Small intestine (tissue), 16 donors: ENCODE measurements at places on chromosomes 7 and 10. TPM values are rescaled to one million over a fixed set of nuclear protein-coding genes. Genes with fewer than 3 reads are reported as not detected.
A peak's percentile ranks its signal among the peaks of the same experiment; 100 is the strongest.

AGAP5 gene
- 15.2 TPM for polyA plus RNA-seq

DNA sequence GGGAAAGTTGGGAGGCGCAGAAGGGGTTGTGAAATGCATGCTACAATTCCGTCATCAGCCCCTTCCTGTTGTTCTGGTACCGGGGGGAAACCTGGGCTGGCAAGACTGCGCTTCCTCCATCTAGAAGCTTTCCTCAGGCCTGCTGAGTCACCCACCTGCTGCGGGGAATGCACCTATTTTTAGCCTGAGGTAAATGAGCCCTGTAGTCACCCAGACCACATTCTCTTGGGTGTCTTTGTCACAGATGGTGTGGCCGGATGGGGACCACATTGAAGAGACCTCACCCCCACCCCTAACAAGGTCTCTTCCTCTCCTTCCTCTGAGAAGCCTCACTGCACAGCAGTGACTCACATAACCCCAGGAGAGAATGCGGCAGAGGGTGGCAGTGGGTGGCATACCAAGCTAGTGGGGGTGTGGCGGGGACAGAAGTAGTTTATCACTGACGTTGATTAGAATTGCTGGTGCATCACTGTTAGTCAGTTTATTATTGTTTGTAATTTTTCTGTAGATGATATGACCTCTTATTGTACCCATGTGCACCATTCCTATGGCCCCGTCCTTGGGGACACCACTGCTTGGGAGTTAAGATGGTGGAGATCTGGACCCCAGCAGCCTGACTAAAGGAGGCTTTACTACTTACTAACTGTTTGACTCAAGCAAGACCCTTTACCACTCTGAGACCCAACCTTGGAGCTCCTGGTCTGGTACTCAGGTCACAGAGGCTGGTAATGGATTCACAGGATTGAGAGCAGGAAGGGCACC is 83.0 kb upstream of the DUSP5 start:
- peak; percentile 68 for DNase-seq

TMEM270 gene
- not detected for polyA plus RNA-seq

GRCh38 chr7:122305475-122306319 is 1.1 kb upstream of the FEZF1 start:
- DNase-seq, result peak; percentile 52

DNA sequence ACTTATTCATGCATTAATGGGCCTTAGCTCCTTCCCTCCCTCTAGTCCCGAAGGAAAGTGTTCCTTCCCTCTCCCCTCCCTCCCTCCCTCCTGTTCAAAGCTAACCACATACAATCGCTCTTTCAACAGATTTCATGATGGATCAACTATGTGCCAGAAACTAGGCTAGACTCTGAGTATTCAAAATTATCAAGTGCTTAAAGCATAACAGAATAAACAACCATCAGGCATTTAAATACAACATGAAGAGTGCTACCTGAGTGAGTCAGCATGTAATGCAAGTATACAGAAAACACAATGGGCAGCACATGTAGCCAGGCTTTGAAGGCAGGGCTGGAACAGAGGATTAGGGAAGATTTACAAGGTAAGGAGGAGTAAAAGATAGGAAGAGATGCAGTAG is 11.3 kb downstream of the CHCHD3 start:
- DNase-seq, result no peak

GRCh38 chr7:125074141-125074540 is 144.5 kb upstream of the POT1 start:
- DNase-seq, result no peak

DNA sequence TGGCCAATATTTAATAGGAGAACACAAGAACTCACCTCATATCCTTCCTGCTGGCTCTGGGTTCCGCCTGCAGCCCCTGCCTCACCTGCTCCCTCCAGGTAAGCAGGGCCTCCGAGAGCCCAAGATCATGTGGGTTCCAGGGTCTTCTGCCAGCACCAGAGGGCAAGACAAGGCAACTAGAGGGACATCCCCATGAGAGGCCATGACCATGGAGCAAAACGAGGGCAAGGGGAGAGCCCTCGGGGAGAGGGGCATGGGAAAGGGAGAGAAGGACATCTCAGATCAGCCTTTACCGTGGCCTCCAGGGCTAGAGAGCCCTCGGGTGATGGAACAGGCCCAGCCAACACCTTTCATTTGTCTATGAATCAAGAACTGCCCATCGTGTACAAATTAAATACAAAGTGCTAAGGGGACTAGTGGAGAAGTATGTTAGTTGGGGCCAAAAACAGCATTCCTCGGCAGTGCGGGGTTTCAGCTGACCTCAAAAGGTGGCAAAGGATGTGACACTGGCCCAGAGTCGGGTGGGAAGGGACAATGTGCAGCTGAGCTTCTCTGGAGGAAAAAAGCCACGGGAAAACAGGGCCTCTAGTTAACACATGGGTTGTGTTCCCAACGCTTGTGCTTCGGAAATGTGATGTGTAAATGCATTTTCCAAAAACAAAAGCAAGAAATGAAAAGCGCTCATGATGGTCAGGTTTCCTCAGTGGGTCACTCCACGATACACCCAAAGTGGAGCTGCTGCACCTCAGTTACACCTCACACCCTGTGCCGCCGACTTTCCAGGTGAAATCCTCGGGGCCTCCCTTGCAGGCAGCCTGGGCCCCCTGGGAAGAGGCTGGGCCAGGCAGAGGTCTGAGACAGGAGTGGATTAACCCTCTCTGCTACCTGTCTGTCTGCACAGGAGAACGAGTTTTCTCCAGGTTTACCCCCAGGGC is 2.0 kb downstream of the AOC1 start:
- peak; percentile 36 for DNase-seq

DNA sequence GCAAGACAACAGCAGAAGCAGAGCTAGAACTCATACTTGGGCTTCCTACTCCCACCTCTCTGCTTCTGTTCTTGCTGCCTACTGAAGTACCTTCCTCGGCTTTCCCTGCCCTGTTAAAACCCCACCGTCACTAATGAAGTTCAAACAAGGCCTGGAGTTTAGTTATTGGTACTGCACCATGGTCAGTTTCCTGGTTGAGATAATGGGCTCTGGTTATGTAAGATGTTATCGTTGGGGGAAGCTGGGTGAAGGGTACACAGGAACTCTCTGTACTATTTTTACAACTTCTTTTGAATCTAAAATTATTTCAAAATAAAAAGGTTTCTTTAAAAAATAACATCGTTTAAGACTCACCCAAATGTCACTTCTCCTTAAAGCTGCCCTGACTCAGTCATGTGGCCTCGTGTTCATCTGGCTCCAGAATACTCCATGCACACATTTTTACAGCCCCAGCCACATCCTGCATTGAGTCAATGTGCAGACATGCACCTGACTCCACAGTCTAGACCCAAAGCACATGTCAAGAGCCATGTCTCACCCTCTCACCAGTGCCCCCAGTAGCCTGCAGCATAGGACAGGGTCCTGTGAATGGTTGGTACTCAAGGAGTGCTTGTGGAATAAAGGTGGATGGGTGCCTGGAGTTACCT is 36.9 kb upstream of the AQP1 start:
- DNase-seq, result no peak

- DNase-seq, result no peak
Measured at GRCh38 chr7:45367026-45367425, 207.1 kb upstream of the ADCY1 start.

- no peak for DNase-seq
Measured at GRCh38 chr10:132132421-132132841, 54.3 kb upstream of the DPYSL4 start.

MOGAT3 gene
- polyA plus RNA-seq, result 15.4 TPM

DNA sequence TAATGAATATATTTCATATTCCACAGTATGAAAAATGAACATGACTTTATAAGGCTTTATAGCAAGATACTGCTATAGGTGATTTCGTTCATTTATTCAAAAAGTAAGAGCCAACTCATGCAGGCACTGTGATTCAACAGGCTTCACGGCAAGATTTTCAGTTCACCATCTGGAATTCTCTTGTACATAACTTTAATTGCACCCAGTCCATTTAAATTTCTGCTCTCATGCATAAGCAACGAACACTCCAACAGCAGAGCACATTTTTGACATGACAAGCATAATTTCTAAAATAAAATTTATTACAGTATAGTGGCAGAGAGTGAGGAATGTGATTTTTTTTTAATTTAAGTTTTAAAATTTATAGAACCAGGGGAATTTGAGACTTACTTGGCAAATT is 436.1 kb downstream of the PHTF2 start:
- no peak for DNase-seq

DNA sequence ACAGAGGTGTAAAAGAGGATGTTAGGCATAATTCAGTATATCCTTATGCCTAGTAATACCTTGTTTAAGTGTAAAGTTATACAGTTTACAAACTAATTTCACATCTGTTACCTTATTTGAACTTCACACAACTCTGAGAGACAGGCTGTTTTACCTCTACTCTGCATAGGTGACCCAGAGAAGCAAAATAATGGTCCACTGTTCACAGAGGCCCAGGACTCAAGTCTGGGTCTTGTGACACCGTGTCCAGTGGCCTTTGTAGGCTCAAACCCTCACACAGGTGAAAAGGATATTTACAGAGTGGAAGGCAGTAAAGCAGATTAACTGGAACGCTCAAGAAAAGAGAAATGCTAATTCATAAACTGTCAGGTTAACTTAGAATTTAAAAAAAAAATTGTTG is 32.1 kb downstream of the ASAH2 start:
- DNase-seq, result no peak

CYP2C9 gene
- polyA plus RNA-seq, result 14.7 TPM

GRCh38 chr7:21305455-21306235 is 122.2 kb upstream of the SP4 start:
- DNase-seq, result no peak

DNA sequence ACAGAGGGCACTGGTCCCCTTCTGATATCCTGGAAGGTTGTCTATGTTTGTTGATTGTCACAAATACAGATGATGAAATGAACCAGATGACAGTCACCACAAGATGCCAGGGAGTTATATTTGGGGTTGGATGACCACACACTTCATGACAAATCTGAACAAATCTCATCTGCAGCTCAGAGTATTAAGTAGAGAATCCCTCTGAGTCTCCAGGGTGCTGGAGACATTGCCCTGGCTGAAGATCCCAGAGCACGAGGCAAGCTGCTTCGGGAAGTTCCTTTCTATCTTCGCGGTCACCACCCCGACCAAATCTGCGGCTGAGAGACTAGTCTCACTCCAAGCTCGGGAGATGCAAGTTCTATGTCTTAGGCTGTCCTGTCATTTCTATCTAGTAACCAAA is 9.0 kb downstream of the DENND2A start:
- no peak for DNase-seq

TFEC gene
- polyA plus RNA-seq, result 128 TPM

DNA sequence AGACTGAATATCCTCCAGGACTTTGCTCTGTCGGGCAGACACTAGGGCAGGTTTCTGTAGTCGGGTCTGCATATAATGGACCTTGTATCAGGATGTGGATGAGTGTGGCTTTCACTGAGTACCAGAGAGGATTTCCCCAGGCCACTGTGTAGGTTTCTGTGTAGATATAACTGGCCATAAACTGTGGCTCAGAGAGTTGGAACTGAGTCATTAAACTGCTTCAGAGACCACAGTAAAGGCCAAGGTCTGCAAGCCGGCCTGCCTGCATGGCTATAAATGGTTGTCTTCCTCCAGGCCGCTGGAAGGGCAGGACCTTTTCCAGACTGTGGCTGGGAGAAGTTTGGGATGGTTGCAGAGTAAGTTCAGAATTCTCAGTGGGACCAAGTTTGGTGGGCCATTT is 16.9 kb downstream of the ZNF92 start:
- DNase-seq, result peak; percentile 75

FZD1 gene
- polyA plus RNA-seq, result 1.8 TPM

INPP5A gene
- 25.0 TPM for polyA plus RNA-seq

- DNase-seq, result no peak
Measured at GRCh38 chr7:68107261-68107660, 1110.6 kb downstream of the TYW1 start.

GRCh38 chr7:47940088-47941013 is 7.9 kb downstream of the PKD1L1 start:
- DNase-seq, result peak; percentile 82

DNA sequence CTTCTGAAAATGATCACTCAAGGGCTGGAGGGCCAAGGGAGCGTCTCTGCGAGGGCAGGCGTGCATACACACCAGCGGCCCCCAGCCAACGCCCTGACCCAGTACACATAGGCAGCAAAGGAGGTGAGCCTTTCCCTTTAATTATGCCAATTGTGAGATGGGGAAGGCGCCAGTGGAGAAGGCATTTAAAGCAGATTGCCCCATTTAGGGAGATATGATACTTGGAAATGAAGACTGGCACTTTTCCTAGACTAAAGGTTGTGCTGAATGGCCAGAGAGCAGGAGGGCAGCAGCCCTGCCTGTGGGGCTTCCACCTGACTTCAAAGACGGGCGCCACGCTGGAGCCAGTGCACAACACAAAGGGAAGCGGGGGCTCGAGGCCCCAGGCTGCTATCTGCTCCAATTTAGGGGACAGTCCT is 24.1 kb downstream of the HIPK2 start:
- peak; percentile 34 for DNase-seq

DNA sequence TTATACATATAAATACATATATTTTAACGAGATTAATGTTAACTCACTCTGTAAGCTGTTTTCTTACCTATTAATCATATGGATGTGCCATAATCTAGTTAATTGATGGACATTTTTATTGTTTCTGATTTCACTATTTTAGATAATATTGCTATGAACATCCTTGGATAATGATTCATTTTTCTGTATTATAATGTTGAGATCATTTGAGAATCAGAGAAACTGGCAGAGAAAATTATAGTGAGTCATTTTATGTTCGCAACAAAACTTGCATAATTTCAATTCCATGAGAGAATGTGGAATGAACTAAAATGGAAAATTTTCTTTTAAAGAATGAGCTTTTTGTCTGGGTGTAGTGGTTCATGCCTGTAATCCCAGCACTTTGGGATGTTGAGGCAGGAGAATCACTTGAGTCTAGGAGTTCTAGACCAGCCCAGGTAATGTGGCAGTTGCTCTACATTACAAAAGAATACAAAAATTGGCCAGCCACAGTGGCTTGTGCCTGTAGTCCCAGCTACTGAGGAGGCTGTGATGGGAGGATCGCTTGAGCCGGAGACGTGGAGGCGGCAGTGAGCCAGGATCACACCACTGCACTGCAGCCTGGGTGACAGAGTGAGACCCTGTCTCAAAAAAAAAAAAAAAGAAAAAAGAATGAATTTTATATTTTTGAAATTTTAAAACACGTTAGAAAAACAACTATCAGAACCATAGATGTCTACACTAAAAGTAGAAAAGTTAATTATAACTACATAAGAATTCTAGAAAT is 40.5 kb downstream of the PAPSS2 start:
- DNase-seq, result no peak

DENND10 gene
- polyA plus RNA-seq, result 29.2 TPM

GRCh38 chr10:35940141-35941041 is 298.3 kb upstream of the FZD8 start:
- peak; percentile 30 for DNase-seq

CLRN3 gene
- polyA plus RNA-seq, result 84.5 TPM

GRCh38 chr7:98448766-98449165 is 47.9 kb upstream of the BAIAP2L1 start:
- no peak for DNase-seq
